Stimulated activated CD8-positive, alpha-beta memory T cell treated with anti-CD3 and anti-CD28 coated beads, Interleukin-4, amount 100 ng/mL, for 1 hour (primary cell): ENCODE measurements at places on chromosomes 4 and X.

DNA sequence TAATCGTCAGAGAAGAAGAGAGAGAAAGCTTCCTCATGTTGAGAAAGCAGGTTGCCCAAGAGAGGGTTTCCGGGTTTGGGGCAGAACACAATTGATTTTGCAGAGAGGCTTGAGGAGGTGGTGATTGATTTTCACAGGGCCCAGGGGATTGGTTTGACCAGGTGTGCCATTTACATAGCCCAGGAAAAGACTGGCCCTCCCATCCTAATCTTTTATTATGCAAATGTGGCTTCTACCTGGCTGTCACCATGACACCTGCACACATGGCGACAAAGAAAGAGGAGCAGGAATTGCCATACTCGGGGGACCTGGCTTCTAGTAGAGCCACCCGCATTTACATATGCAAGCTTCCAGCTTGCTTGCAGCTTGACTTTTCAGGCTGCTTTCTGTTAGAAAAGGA is 405.3 kb downstream of the PPP4R3C start:
- no peak for DNase-seq

DNA sequence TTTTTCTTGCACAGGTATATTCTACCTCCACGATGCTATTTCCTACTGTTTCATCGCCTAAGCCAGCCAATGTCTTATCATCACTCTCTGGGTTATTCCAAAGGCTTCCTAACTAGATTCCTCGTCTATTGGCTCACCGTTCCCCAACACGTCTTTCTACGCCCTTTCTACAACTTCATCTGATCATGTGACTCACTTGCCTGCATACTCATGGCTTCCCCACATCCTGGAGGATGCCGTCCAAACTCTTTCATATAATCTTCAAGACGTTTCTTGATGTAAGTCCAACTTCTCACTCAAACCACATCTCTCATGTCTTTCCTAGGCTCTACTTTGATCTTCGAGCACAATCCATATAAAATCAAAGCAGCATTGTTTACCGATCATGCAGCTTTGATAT is 322.0 kb upstream of the PPARGC1A start:
- no peak for DNase-seq

DNA sequence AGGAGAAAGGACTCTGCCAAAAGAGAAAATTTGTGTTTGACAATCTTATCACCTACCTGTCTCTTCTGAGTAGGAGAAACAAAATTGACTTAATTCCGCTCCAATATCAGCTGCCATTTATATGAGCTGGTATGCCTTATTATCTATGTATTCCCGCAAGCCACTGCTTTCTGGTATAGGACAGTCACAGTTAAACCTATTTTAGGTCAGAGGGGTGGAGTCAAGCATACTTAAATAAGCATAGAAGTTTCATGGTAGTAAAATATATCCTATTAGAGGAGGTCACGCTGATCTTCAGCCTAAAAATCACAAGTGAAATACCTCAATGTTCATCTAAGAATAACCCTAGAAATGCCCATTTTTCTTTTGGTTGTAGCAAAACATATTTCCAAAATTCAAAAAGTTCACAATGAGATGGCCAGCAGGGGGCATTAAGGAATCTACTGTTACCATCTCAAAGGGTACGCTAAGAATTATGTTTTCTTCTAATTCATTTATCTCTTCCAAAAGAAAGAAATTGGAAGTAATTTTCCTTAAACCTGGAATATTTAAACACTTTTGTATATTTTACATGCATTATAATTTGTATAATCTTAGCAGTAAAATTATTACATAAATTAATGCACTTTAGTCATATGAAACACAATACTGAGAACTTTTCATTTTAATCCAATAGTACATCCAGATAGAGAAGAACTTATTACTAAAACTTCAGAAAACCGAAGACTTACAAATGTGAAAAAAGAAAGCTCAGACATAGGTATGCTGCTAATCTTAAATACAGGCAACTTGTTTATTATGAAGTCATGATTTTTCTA is 10.5 kb downstream of the PPAT start:
- DNase-seq = no peak

- DNase-seq = no peak
These were observed 90.8 kb downstream of the NAA11 start for GRCh38 chr4:79235095-79235494.

DNA sequence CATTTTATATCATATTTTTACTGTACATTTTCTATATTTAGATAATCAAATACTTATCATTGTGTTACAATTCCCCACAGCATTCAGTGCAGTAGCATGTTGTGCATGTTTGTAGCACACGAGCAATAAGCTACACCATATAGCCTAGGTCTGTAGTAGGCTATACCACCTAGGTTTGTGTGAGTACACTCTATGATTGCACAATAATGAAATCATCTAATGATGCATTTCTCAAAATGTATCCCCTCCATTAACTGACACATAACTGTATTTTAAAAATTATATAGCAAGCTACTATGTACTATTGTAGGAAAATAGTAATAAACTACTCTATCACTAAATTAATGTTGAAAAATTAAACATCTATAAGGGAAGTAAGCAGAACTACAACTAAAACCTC is 518.4 kb upstream of the PABPC4L start:
- no peak for DNase-seq

DNA sequence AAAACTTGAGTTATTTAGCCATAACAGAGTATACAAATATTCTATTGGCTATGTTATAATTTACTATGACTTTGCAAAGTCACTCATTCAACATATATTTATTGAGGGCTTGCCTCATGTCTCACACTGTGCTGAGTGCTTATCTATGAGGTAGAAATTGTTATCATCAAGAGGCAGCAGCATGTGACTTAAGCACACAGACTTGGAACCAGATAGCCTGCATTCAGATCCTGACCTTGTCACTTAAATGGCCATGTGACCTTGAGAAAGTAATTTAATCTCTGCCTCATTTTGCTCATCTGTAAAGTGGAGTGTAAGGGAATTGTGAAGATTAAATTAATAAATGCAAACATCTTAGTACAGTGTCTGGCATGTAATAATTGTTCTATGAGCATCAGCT is 10.1 kb upstream of the EXOSC9 start:
- DNase-seq = no peak

GRCh38 chr4:110268352-110268751 is 69.9 kb upstream of the ELOVL6 start:
- DNase-seq = no peak

DNA sequence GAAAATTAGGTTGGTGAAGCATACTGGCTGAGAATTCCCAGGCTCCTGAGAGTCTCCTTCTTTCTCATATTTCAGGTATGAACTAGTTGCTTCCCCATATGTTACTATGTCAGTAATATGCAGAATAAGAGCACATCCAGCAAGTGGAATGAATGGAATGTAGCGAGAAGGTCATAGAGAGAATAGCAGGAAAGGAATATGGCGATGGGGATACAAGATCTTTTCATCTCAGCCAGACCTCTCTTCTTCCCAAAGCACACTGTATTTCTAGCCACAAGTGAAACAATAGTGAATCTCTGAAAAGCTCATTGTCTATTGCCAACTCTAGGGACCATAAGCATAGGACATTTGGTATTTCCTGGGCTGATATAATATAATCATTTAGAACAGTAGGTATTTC is 54.6 kb upstream of the MMAA start:
- no peak for DNase-seq
